Activated T-helper 2 cell treated with anti-CD3 and anti-CD28 coated beads, Interferon-gamma antibody, Interleukin-2, Interleukin-4, amounts not matched to agents 10 μg/mL and 5 μg/mL and 100 μg/mL, durations not matched to agents 14 hours and 24 hours and 36 hours (primary cell): ENCODE measurements at places on chromosomes 2 and 18. TPM values are rescaled to one million over a fixed set of nuclear protein-coding genes. Genes with fewer than 3 reads are reported as not detected.

The GCA gene
- 11.2 and 11.7 TPM in 2 replicates for total RNA-seq

The MATN3 gene
- not detected in 2 replicates for total RNA-seq

- DNase-seq = no peak
- H3K4me1 ChIP-seq = no peaks in the 10 kb centered on the region
- H3K27me3 ChIP-seq = no peaks in the 10 kb centered on the region
- H3K36me3 ChIP-seq = no peaks in the 10 kb centered on the region
- H3K4me3 ChIP-seq = no peak overlapping the region
These were observed 7.9 kb downstream of the SCG2 start for GRCh38 chr2:223594259-223594658.

DNA sequence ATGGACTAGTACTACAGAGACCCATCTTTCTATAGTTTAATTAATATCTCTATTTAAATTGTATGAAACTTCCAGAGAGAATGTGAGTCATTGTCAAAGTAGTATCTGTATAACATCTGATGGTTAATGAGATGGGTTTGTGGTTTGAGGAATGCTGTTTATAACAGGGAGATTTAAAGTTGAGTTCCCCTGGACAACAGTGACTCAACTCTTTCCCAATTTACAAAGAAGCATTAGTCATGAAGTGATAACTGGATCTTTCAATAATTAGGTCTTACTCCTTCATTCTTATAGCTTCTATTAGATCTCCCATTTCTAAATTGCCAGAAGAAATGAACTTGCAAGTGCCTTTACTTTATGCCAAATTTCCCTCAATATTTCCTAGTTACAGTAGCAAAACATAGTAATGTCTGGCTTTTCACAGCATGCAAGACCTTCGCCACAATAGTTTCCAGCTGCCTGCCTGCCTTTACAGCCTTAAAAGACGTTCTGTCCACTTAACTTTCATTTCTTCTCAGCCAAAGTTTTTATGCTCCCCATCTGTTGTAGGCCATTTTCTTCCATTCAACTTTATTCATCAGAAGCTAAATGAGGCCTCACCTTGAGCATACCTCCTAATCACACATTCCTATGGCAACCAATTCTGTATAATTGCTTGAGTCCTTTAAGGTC is 47.7 kb upstream of the WDR75 start:
- no peaks in the 10 kb centered on the region for H3K4me1 ChIP-seq
- no peak for DNase-seq
- no peak overlapping the region for H3K4me3 ChIP-seq
- H3K36me3 ChIP-seq = no peaks in the 10 kb centered on the region
- no peak overlapping the region for H3K27ac ChIP-seq

GRCh38 chr18:54250846-54251261 is 18.5 kb upstream of the POLI start:
- no peaks in the 10 kb centered on the region for H3K36me3 ChIP-seq
- H3K27me3 ChIP-seq = peaks cover 3% of the 10 kb centered on the region
- no peak overlapping the region for H3K4me3 ChIP-seq

- H3K36me3 ChIP-seq = no peaks in the 10 kb centered on the region
- DNase-seq = no peak
- H3K27me3 ChIP-seq = no peaks in the 10 kb centered on the region
- H3K4me3 ChIP-seq = no peak overlapping the region
- H3K4me1 ChIP-seq = no peaks in the 10 kb centered on the region
These were observed 326.2 kb upstream of the LRATD1 start for GRCh38 chr2:14306268-14306861.

DNA sequence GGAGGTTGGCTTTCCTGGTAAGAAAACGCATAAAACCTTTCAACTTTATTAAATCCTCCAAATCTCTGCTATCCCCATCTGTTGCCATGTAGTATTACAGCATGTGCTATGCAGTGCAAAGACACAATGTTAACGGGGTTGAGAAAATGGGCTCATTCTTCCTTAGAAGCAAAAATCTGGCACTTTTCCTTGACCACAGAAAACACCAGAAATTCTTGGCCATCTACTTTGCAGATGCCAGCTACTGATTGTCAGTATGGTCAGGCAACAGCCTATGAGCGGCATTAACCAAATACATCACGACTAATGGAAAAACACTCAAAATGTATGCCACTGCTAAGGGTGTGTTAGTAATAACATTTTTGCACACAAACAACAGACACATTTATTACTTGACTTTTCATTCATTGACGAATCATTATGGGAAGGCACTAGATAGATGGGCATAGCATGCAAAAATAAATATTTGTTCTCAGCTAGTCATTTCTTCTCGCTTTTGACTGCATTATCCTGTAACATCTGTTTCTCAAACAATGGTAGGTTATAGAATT is 65.2 kb upstream of the CRIM1 start:
- H3K27ac ChIP-seq = no peak overlapping the region
- peaks cover 16% of the 10 kb centered on the region for H3K4me1 ChIP-seq
- H3K36me3 ChIP-seq = no peaks in the 10 kb centered on the region
- no peak for DNase-seq
- H3K4me3 ChIP-seq = no peak overlapping the region

GRCh38 chr2:206031950-206032567 is 53.9 kb downstream of the INO80D start:
- H3K27ac ChIP-seq = peak overlapping the region; percentile 33
- no peak for DNase-seq
- H3K4me1 ChIP-seq = peaks cover 44% of the 10 kb centered on the region
- no peaks in the 10 kb centered on the region for H3K27me3 ChIP-seq
- H3K36me3 ChIP-seq = peaks cover 83% of the 10 kb centered on the region

GRCh38 chr18:45254709-45255082 is 360.6 kb upstream of the SLC14A2 start:
- no peak overlapping the region for H3K4me3 ChIP-seq
- H3K4me1 ChIP-seq = no peaks in the 10 kb centered on the region
- peaks cover 3% of the 10 kb centered on the region for H3K27me3 ChIP-seq
- DNase-seq = no peak

DNA sequence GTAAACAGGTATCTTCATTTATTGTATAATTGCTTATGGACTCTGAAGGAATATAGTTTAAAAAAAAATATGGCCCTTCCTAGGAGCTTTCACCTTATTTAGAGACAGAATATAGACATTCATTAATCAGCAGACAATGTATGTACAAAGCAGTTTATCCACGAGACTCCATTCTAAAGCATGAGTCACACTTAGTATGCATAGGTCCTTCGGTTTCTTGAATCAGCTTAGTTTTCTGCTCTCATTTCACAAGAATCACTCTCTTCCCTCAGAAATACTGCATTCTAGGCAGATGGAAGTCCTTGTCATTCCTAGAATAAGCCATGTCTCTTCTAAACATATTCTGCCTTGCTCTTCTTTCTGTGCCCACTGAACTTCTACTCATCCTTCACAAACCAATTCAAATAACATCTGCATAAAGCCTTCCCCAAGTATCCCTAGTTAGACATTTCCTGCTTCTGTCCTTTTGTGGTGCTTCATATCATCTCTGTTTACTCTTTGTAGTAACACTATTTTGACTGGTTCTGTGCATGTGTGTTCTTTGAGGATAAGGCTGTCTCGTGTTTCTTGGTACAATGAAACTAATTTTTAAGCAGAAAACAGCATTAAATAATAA is 84.5 kb downstream of the PTRHD1 start:
- no peak overlapping the region for H3K4me3 ChIP-seq
- peaks cover 28% of the 10 kb centered on the region for H3K36me3 ChIP-seq
- DNase-seq = no peak

DNA sequence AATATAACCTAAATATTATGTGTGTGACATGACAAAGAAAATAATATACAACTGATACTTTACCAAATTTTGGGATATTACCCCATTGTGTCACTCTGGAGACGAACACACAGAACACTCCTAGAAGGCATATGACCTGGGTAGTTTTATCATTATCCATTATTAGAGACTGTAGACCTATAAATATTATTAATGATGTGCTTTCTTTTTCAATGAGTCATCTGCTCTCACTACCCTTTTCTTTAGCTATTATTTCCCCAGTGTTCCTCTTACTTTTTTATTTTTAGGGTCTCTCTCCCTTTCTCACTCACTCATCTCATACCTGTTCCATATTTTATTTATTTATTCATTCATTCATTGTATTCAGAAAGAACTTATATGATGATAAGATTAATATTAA is 143.3 kb upstream of the ITGA4 start:
- H3K27me3 ChIP-seq = no peaks in the 10 kb centered on the region
- peaks cover 7% of the 10 kb centered on the region for H3K36me3 ChIP-seq
- H3K4me3 ChIP-seq = peak overlapping the region; percentile 82
- DNase-seq = no peak
- peaks cover 54% of the 10 kb centered on the region for H3K4me1 ChIP-seq
- H3K27ac ChIP-seq = peak overlapping the region; percentile 98

DNA sequence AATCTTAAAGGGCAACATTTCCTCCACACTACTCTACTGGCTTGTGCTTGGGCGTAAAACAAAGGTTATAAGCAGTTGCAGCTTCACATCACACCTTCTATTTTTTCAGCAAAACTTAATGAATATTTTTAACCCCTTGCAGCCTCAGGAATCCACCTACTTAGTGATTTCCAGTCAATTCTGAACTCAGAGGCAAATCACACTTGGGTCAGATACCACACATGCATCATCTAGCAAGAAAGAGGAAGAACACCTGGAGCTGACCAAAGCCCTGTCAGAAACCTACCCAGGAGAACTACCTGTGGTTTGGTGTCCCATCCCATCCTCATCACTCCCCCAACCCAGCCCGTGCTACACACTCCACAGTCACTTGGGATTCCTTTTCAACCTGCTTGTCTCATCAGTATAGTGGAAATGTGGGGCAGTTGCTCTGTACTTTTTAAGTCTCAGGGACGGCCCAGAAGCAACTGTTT is 25.5 kb downstream of the PIAS2 start:
- peaks cover 17% of the 10 kb centered on the region for H3K4me1 ChIP-seq
- no peak overlapping the region for H3K27ac ChIP-seq
- no peak for DNase-seq
- no peak overlapping the region for H3K4me3 ChIP-seq
- H3K36me3 ChIP-seq = peaks cover 43% of the 10 kb centered on the region

DNA sequence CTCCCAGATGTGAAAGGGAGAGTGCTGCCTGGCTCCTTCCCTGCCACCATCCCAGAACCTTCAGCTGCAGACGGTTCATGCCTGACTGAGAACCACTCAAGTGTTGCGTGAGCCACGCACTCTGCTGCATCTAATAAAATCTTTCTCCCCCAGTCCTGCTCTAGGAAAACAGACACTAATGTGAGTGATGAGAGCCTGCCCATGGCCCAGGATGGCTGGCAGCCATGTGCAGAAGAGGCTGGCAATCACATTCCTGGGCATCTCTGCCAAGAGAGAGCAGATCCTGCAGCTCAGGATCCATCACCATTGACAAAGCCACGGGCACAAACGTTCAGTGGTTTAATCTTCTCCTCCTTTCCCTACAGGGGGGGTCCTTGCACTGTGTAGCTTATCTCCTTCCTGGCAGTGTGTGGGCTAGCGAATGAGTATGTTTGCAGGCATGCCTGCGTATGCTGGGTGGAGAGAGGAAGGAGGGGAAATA is 477.5 kb downstream of the SLC4A3 start:
- H3K27me3 ChIP-seq = no peaks in the 10 kb centered on the region
- H3K4me3 ChIP-seq = no peak overlapping the region
- no peaks in the 10 kb centered on the region for H3K4me1 ChIP-seq
- H3K27ac ChIP-seq = no peak overlapping the region

DNA sequence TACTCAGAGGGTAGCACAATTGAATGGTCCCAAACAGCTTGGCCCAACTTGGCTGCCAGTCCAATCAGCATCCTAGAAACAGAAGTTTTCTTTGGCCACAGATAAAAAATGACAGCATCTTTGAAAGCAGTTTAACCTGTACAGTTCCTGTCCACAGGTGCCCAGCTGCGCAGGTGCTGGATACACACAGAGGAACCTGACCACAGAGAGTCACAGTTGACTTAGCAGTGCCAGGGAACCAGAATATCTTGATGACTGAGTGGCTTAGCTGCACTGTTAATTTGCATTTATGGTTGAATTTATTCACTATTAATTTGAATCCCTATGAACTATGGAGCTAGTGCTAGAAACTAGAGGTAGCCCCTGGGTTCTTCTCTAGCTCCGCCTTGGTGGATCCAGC is 93.7 kb downstream of the TPGS2 start:
- no peaks in the 10 kb centered on the region for H3K4me1 ChIP-seq
- H3K36me3 ChIP-seq = no peaks in the 10 kb centered on the region
- no peak for DNase-seq
- no peak overlapping the region for H3K4me3 ChIP-seq
- peaks cover 3% of the 10 kb centered on the region for H3K27me3 ChIP-seq
- H3K27ac ChIP-seq = no peak overlapping the region

DNA sequence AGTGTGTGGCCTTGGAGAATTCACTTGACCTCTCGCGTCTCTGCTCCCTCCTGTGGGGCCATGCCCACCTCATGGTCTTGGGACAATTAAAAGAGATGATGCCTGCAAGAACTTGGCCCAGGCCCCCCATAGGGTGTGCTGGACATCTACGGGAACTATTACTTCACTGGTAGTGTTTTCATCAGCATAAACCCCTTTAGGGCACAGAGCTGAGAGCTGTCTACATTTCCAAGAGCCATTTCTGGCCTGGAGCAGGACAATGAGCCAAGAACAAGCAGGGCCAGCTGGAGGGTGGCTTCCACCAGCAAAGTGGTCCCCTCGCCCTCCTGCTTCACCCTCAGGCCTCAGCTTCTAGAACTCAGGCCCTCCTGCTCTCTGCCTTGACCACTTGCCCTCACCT is 232.3 kb downstream of the ZBTB7C start:
- no peak overlapping the region for H3K27ac ChIP-seq
- H3K27me3 ChIP-seq = peaks cover 22% of the 10 kb centered on the region
- H3K36me3 ChIP-seq = no peaks in the 10 kb centered on the region
- no peak overlapping the region for H3K4me3 ChIP-seq

- no peaks in the 10 kb centered on the region for H3K27me3 ChIP-seq
- H3K36me3 ChIP-seq = no peaks in the 10 kb centered on the region
- no peaks in the 10 kb centered on the region for H3K4me1 ChIP-seq
These were observed 87.7 kb downstream of the DSEL start for GRCh38 chr18:67428805-67429204.

GRCh38 chr18:10899481-10899880 is 249.9 kb downstream of the PIEZO2 start:
- no peak overlapping the region for H3K27ac ChIP-seq
- no peaks in the 10 kb centered on the region for H3K4me1 ChIP-seq
- H3K27me3 ChIP-seq = no peaks in the 10 kb centered on the region

- peaks cover 2% of the 10 kb centered on the region for H3K36me3 ChIP-seq
- DNase-seq = peak; percentile 24
- peaks cover 34% of the 10 kb centered on the region for H3K27me3 ChIP-seq
- H3K4me1 ChIP-seq = peaks cover 8% of the 10 kb centered on the region
- no peak overlapping the region for H3K27ac ChIP-seq
- H3K4me3 ChIP-seq = peak overlapping the region; percentile 49
These were observed 903 bp downstream of the KCNG3 start for GRCh38 chr2:42492691-42493467.

DNA sequence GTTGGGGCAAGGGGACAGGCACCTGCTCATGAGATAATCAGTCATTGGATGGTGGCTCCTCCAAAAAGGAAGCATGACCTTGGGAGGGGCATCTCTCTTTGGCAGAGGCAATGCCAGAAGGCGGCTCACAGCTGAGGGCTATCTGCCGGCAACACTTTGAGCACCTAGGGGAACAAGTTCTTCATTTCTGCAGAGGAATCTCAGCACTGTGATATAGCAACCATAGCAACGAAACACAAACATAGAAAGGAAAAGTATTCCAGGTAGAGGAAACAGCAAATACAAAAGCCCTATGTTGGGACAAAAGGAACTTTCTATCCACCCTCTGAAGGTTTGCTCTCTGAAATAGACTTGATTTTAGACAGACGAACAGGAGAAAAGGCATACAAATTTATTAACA is 89.1 kb upstream of the NEDD4L start:
- DNase-seq = no peak
- H3K36me3 ChIP-seq = no peaks in the 10 kb centered on the region
- H3K4me1 ChIP-seq = no peaks in the 10 kb centered on the region
- peaks cover 6% of the 10 kb centered on the region for H3K27me3 ChIP-seq
